ENCODE measurements at places on chromosomes 3 and 15. TPM values are rescaled to one million over a fixed set of nuclear protein-coding genes. Genes with fewer than 3 reads are reported as not detected.

The TRH gene
- not detected for polyA plus RNA-seq

DNA sequence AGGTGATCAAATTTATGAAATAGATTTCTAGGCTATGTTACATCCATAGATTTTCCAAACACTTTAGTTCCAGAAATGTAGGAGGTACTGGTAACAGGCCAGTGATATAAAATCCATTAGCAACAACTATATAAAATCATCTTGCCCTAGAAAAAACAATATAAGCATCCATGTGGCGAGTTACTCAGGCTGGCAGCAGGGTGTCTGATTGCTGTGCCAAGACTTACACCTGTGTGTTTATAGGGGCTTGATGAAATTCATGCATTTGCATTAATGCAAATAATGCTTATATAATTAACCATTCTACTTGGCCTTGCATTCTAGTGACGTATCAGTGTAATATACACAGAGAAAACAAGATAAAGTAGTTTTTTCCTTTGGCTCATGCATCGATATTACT lies 153.4 kb downstream of the PLCL2 start:
- no peak for DNase-seq

DNA sequence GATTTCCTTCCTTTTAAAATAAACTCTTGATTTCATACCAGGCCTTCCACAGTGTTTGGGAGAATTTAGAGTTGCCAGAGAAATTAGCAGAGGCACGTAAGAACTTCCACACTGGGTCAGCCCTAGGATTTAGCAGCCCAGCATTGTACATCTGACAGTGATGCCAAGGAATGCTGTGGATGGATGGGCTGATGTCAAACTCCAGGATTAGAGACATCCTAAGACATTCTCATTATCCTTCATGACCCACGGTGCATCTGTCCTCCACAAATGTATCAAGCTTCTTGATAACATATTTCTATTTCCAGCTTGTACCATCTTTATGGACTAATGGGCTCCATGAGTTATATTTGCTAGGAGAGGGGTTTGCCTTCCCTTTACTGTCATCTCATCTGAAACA lies 8.0 kb upstream of the TPM1 start:
- DNase-seq: no peak

GRCh38 chr15:29593111-29593510 lies 229.2 kb downstream of the TJP1 start:
- DNase-seq: no peak
